ENCODE measurements at places on chromosomes 7 and 10. TPM values are rescaled to one million over a fixed set of nuclear protein-coding genes. Genes with fewer than 3 reads are reported as not detected.

STEAP2 gene
- 7.8 TPM for total RNA-seq

GRID2IP gene
- total RNA-seq, result not detected

ZNF736 gene
- 3.1 TPM for total RNA-seq

GRID1 gene
- total RNA-seq, result 2.6 TPM

PDZD7 gene
- total RNA-seq, result 5.3 TPM

GPAM gene
- total RNA-seq, result 5.0 TPM

PDK4 gene
- total RNA-seq, result 0.41 TPM

NOS3 gene
- total RNA-seq, result 12.0 TPM

MRLN gene
- not detected for total RNA-seq

HECW1 gene
- total RNA-seq, result 35.3 TPM

ACBD5 gene
- 52.6 TPM for total RNA-seq

MMP21 gene
- not detected for total RNA-seq

MGMT gene
- total RNA-seq, result 101 TPM
